ENCODE measurements at places on chromosomes 3 and 15. TPM values are rescaled to one million over a fixed set of nuclear protein-coding genes. Genes with fewer than 3 reads are reported as not detected.

Gene NECTIN3
- total RNA-seq = 1.3 TPM

Gene NAA50
- 120 TPM for total RNA-seq

Gene GPD1L
- total RNA-seq = 25.7 TPM

Gene WNT5A
- not detected for total RNA-seq

Gene MCF2L2
- 4.3 TPM for total RNA-seq

Gene SAMMSON
- total RNA-seq = not detected

Gene XCR1
- 0.05 TPM for total RNA-seq

Gene PPP4R2
- 77.6 TPM for total RNA-seq

Gene COL6A5
- total RNA-seq = not detected

Gene ACP3
- total RNA-seq = not detected

Gene SENP7
- 23.4 TPM for total RNA-seq

Gene PLIN1
- 0.07 TPM for total RNA-seq

Gene POLQ
- total RNA-seq = 37.1 TPM

Gene GNAT1
- not detected for total RNA-seq

Measured in T-helper 2 cell treated with Interferon-gamma antibody and Interleukin-4, amounts not matched to agents 100 ng/mL and 5 ng/mL, for 36 hours (primary cell).